Mononuclear cell (primary cell): ENCODE measurements at places on chromosomes 12 and 14. TPM values are rescaled to one million over a fixed set of nuclear protein-coding genes. Genes with fewer than 3 reads are reported as not detected.

PTPRO gene
- total RNA-seq: 3.4 TPM

C14orf132 gene
- 1.0 TPM for total RNA-seq

IAPP gene
- not detected for total RNA-seq

GUCY2C gene
- total RNA-seq: not detected

GALNT8 gene
- 0.42 TPM for total RNA-seq

TOMM20L gene
- 1.9 TPM for total RNA-seq

ATN1 gene
- total RNA-seq: 4.6 TPM

KRT71 gene
- total RNA-seq: not detected
